ENCODE measurements at places on chromosomes 1 and 21.

DNA sequence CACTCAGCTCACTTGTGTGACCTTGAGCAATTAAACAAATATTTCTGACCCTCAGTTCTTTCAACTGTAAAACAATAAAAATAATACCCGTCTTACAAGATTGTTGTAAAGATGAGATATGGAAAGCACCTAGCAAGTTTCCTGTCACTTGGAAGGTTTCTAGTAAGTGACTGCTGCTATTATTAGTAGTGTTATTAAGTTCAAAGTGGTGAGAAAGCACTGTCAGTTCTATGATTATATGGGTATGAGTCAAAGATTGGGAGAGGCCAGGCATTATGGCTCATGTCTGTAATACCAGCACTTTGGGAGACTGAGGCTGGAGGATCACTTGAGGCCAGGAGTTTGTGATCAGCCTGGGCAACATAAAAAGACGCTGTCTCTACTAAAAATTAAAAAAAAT lies 145.4 kb downstream of the C1orf21 start:
- no peak for DNase-seq

- DNase-seq: no peak
Observed at GRCh38 chr1:177984136-177984525, 14.3 kb upstream of the SEC16B start.

DNA sequence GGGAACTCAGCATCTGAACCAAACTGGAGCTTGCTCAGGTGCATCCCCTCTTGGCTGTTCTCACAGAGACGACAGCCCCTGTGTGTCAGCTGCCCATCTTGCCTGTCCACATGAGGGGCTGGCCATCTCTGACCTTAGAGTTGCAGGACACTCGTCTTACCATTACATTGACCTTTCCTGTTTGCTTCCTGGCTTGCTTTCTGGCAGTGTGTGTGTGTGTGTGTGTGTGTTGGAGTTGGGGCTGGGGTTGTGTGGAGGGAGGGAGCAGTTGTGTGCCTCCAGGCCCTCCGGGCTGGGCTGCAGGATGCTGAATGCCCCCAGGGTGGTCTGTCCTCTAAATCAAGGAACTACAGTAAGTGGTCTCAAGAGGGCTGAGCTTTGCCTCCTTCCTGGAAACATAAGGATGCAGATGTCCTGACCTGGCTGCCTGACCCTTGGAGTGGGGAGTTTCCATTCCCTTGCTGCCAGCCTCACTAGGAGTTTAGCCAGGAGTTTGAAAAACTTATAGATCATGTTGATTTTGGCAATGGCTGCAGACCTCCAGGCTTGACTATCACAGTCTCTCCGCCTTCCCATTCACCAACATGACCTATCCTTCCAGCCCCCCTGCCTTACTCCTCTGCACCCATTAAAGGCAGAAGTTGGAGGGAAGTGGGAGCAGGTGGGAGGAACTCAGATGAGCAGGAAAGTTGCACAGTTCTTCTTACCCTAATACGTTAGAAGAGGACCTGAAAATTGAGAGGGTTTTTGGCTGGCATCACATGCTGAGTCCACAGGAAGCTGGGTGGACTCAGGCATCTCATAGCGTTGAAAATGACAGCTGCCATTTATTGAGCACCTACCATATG lies 19.0 kb downstream of the RASSF5 start:
- DNase-seq: no peak

DNA sequence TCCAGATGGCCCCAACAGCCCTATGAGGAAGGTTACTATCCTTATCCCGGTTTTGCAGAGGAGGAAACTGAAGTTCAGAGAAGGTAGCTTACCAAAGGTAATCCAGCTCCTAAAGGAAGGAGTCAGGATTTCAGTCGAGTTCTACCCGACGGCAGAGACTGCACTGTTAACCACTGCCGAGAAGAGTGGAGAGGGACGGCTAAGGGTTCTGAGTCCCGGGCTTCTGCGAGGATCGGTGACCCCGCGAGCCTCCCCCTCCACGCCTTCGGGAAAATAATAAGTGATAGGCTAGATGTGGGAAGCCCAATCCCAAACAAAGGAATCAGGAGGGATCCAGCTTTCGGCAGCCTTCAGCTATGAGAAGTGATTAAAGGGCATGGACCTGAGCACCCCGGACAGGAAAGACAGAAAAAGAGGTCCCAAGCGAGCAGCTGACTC lies 587 bp downstream of the TMEM53 start:
- DNase-seq: no peak

DNA sequence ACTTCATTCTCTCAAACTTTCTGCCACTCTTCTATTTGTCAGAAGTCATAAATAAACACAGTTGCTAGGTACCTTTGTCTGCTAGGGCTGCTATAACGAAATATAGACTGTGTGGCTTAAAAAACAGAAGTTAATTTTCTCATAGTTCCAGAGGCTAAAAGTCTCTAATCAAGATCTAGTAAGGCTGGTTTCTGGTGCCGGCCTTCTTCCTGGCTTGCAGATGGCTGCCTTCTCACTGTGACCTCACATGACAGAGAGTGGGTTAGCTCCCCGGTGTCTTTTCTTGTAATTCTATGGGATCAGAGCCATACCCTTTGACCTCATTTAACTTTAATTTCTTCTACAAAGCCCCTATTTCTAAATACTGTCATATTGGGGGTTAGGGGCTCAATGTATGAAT lies 5.9 kb downstream of the PDC start:
- no peak for DNase-seq

- no peak for DNase-seq
Observed at GRCh38 chr21:43965911-43966585, 46.1 kb upstream of the TRAPPC10 start.

DNA sequence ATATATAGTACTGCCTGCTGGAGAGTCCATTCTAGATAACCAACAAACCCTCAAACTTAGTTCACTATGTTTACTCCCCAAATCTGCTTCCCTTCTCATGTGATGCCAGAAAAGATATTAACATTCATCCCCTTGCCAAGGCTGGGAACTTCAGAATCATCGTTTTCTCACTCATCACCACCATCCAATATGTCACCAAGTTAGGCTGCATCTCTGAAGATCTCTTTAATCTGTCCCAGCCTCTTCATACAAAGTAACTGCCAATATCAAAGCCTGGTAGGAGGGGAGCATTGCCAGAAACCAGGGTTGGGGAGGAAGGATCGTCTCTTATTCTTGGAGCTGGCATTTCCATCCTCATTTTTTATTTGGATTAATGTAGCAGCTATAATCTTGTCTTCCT lies 71.6 kb downstream of the XCL2 start:
- DNase-seq: no peak

GRCh38 chr21:44870748-44871495 lies 2.6 kb downstream of the PTTG1IP start:
- peak; percentile 21 for DNase-seq

GRCh38 chr1:186228749-186229148 lies 146.3 kb downstream of the TPR start:
- DNase-seq: no peak

GRCh38 chr1:240827786-240828185 lies 215.8 kb upstream of the GREM2 start:
- no peak for DNase-seq

- DNase-seq: no peak
Observed at GRCh38 chr1:160459687-160460086, 59.3 kb downstream of the VANGL2 start.

GRCh38 chr1:100746542-100746932 lies 27.0 kb downstream of the VCAM1 start:
- no peak for DNase-seq

DNA sequence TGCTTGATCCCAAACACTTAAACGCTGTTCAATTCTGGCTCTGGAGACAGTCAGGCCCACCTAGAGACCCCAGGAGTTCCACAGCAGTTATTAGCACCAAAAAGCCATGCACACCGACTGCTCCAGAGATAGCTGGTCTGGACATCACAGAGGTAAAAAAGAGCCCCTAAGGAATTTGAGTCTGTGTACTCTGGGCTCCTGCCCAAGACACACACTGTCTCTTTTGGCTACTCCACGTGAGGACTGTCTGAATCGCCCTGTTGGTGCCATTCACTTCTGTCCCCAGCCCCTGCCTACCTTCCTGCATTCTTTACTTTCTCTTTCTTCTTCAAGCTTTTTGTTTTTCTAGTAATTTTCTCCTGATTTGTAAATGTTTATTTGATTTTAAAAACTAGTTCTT lies 197.4 kb downstream of the ADGRL2 start:
- DNase-seq: no peak

DNA sequence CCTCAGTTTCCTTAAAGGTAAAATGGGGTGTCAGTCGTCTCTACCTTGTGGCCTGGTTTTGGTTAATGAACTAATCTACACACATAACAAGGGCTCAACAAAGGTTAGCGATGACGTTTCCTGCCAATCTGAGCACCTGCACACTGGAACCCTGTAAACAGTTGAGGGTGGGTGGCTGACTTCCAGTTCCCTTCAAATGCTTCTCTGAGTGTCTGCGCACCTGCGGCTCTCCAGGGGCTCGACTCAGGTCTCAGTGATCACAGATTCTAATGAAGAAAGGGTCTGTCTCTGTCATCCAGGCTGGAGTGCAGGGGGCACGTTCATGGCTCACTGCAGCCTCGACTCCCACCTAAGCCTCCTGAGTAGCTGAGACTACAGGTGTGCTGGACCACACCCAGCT lies 3.3 kb upstream of the AGPAT3 start:
- no peak for DNase-seq

DNA sequence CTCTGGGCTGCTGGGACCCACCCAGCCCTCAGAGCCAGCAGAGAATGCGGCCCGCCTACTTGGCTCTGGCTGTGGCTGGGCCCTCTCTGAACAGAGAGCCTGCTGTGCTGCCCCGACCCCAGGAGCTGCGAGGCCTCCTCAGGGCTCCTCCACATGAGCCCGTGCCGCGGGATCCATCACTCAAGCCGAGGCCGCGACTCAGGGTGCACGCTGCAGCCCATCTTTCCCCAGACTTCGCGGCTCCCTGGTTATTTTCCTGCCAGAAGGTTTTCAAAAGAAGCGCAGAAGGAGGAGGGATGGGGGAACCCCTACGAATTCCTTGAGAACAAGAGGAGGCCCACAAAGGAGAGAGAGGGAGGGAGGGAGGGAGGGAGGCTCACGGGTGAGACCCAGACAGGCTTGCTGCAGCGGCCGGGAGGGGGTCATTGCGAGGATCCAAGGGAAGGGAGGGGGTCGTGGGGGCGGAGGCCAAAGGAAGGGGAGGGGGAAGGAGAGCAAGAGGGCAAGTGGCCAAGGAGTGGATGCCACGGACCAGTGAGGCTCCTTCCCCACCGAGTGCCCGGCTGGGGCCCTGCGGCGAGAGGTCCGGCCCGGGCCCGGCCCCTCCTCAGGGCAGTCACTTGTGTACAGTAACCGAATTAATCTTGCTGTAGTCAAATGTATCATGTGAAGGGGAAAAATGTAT lies 146.8 kb downstream of the CASZ1 start:
- no peak for DNase-seq
